IPS-NIHi11 (cell line): ENCODE measurements at places on chromosomes 7 and 10.
A peak's percentile ranks its signal among the peaks of the same experiment; 100 is the strongest.

GRCh38 chr10:101441541-101442455, 87.8 kb downstream of the BTRC start:
- DNase-seq = peak; percentile 75

GRCh38 chr10:31374146-31374696, 55.2 kb downstream of the ZEB1 start:
- no peak for DNase-seq

DNA sequence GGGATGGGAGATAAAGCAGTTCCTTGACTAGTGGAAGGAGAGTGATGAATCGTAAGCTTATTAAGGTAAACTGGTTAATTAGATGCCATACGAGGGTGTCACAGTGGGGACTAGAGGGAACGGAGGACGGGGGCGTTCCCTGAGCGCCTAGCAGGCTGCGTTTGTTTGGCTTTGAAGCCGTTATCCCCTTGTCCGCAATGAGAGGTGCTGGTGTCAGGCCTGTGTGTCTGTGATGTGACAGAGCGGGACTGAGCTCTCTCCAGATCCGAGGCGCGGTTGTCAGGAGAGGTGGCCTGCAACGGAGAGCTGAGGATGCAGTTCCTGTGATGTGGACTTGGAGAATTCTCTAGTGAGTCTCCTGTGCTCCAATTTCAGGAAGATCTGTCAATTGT, 60.0 kb upstream of the PRPS1L1 start:
- peak; percentile 17 for DNase-seq

GRCh38 chr10:789831-790701, 100.6 kb upstream of the DIP2C start:
- no peak for DNase-seq

- no peak for DNase-seq
Observed at GRCh38 chr10:96700374-96701099, 19.8 kb downstream of the PIK3AP1 start.

GRCh38 chr10:45197816-45198485, 117.5 kb downstream of the OR13A1 start:
- no peak for DNase-seq

GRCh38 chr7:70374772-70375533, 757.0 kb upstream of the GALNT17 start:
- DNase-seq = no peak

GRCh38 chr10:122445904-122446303, 8.5 kb upstream of the ARMS2 start:
- DNase-seq = no peak

DNA sequence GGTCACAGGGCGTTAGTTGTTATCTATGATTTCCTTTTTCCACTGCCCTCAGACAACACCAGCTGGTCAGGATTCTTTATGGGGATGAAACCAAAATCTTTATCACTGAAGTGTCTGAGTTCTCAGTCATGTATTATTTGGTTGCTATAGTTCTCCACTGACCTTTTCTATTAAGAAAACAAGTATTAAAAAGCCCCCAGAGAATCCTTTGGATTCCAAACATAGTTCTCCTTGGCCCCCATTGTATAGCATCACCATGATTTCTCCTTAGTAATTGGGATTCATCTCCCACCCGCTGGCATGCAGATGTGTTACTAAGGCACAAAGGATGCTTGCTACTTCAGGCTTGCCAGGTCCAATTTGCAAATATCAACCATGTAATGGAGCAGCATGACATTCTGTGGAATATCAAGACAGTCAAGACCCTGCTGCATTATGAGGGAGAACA, 94.3 kb downstream of the IQUB start:
- peak; percentile 54 for DNase-seq

DNA sequence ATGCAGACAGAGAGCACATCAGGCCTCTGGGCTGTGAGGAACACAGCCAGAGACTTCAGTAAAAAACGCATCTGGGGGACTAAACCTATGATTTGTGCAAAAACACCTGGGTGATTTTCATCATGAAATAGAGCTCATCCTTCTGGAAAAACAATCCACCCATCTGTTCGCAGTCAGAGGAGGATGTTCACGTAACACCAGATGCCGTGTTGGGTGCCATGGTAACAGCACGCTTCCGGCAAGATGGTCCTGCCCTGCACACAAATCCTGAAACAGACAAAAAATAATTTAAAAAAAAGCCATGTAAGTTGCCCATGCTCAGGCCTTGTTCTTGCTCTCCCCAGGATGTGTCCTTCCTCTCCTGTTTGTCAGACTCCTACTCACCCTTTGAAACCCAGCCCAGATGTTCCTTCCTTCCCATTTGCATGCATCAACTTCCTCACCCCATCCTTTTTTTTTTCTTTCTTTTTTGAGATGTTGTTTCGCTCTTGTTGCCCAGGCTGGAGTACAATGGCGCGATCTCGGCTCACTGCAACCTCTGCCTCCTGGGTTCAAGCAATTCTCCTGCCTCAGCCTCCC, 28.3 kb upstream of the GNA12 start:
- no peak for DNase-seq

GRCh38 chr7:1677206-1678080, 7.4 kb downstream of the ELFN1 start:
- peak; percentile 6 for DNase-seq

DNA sequence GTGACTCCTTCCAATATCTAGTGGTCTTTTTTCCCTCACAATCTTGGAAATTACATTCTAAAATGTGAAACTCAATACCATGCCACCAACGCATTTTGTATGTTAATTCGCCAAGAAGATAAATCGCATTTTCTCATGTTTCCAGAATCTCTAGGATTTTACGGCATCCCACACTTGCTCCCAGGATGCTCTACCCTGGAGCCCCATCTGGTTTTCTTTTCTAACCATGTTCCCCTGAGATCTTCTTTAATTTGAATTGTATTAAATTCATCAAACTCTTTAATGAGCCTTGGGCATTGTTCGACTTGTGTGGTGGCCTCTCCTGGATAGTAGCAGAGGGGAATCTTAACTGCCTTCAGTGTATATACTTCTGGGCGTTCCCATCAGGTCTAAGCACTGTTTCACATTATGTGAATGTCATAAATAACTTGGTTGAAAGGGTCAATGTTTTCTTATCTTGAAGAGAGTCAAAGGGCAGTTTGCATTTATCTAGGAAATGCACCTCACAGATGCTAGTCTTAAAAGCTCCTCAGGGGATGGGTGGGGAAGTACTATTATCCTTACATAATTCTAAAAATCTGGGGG, 169.1 kb upstream of the MEOX2 start:
- no peak for DNase-seq
